ENCODE measurements at places on chromosomes 4 and X.

DNA sequence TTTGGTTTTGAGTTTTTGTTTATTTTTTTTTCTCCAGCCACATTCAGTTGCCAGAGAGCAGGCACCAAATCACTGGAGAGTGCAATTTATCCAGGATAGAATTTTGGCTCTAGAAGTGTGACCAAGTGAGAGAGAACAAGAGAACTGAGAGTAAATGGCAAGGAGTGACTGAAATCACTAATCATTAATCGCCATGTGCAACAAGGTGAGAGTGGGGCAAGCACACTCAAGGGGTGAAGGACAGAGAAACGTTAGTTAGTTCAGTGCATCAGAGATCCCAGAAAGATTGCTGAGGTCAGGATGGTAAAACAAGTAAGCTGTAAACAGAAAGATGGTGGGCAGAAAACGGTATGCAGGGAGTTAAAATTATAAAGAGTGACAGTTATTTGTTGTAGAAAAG, 17.8 kb upstream of the ASIC5 start:
- DNase-seq: no peak

GRCh38 chr4:112348488-112349158, 51.5 kb downstream of the ALPK1 start:
- no peak for DNase-seq

- no peak for DNase-seq
These were observed 33.0 kb downstream of the REELD1 start for GRCh38 chr4:146247356-146247755.

- DNase-seq: peak; percentile 81
These were observed 63.0 kb downstream of the ZNF732 start for GRCh38 chr4:242121-242848.

GRCh38 chrX:149495573-149496071, 9.5 kb downstream of the IDS start:
- DNase-seq: no peak

- DNase-seq: no peak
These were observed 380.5 kb downstream of the IDS start for GRCh38 chrX:149124526-149125108.

DNA sequence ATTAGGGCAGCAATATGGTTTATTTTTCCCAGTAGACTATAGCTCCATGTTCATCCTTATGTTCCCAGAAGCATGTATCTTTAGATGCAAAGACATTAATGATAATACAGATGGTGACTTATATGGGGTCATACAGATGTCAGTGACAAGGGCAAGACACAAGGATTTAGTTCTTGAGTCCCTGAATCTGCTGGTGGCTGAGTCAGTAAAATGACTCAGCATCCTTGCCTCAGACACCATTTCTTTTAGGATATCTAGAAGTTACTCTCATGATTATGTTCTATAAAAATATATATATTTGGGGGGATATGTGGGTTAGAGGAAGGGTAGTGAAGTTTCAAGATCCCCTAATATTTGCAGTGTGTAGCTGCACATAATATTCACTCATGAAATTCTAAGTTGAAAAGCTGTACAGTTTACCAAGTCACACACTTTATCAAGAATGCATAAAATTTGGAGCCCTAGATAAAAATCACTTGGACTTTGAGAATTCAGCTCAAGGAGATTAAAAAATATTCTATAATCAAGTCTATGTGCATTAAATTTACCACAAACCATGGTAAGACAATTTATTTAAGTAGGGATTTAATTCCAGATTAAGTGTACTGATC, 101.9 kb downstream of the LNX1 start:
- no peak for DNase-seq

- DNase-seq: peak; percentile 49
These were observed 54.0 kb downstream of the SLC9A7 start for GRCh38 chrX:46704767-46705386.

DNA sequence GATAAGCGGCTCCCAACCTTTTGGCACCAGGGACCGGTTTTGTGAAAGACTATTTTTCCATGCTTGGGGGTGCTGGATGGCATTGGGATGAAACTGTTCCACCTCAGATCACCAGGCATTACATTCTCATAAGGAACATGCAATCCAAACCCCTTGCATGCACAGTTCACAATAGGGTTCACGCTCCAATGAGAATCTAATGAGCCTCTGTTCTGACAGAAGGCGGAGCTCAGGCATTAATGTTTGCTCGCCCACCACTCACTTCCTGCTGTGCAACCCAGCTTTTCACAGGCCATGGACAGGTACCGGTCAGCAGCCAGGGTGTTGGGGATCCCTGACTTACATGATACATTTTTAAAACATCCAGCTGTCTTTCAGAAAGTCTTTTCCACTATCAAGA, 187.3 kb downstream of the SLC39A8 start:
- no peak for DNase-seq

DNA sequence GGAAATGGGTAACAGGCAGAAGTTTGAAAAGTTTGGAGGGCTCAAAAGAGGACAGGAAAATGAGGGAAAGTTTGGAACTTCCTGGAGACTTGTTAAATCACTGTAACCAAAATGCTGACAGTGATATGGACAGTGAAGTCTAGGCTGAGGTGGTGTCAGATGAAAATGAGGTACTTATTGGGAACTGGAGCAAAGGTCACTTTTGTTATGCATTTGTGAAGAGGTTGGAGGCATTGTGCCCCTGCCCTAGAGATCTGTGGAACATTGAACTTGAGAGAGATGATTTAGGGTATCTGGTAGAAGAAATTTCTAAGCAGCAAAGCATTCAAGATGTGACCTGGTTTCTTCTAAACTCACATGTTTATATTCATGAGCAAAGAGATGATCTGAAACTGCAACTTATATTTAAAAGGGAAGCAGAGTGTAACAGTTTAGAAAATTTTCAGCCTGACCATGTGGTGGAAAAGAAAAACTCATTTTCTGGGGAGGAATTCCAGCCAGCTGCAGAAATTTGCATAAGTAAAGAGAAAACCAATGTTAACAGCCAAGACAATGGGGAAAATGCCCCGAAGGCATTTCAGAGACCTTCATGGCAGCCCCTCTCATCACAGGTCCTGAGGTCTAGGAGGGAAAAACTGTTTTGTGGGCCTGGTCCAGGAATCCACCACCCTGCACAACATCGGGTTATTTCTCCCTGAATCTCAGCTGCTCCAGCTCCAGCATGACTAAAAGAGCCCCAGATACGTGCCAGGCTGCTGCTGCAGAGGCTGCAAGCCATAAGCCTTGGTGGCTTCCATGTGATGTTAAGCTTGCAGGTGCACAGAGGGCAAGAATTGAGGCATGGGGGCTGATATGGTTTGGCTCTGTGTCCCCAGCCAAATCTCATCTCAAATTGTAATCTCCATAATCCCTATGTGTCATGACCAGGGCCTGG, 632.5 kb upstream of the GNPDA2 start:
- DNase-seq: no peak

GRCh38 chrX:154436374-154436982, 476 bp upstream of the GDI1 start:
- peak; percentile 62 for DNase-seq

- DNase-seq: no peak
These were observed 85.2 kb downstream of the PLAC1 start for GRCh38 chrX:134572816-134573682.

- no peak for DNase-seq
These were observed 3.8 kb downstream of the SCML1 start for GRCh38 chrX:17741123-17741511.

GRCh38 chr4:77047037-77047436, 28.8 kb downstream of the CCNI start:
- no peak for DNase-seq

GRCh38 chrX:68794461-68794860, 34.4 kb upstream of the EFNB1 start:
- DNase-seq: no peak

DNA sequence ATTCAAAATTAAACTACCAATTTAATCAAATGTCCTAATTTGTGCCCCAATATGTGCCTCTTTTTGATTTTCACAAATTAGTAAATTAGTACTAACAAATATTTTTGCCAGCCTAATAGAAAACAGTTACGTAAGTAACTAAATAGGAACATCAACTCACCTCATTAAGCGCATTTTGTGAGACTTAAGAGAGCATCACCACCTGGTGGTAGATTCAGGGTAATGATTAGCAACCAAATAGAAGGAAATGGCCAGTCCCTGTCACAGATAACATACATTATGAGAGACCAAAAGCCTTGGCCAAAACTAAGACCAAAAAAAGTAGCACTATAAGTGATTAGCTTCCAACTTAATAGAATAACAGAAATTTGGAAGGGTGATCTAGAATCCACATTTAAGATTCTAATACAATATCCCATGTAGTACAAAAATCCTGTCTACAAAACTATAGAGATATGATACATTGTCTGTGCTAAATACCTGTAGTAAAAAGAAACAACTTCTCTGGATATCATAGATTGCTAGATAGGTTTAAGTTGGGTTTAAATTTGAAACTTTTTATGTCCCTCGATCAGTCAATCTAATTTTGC, 46.7 kb downstream of the C4orf46 start:
- DNase-seq: no peak

DNA sequence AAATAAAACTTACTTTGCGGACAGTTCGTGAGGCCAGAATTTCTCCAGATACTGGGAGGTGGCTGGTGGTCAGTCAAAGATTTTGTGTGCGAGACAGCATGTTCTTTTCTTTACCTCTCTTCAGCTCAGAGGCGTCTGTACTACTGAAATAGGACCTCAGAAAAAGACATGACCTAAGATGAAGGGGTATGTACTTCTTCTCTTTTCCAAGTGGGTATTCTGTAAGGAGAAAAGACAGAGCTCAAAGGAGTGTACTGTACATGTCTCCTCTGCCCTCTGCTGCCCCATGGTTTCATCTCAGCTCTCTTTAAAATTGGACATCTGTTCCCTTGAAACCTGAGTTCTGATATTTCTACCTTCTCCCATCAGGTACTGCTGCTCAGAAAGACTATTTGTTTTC, 38.1 kb downstream of the SEPTIN11 start:
- DNase-seq: no peak

DNA sequence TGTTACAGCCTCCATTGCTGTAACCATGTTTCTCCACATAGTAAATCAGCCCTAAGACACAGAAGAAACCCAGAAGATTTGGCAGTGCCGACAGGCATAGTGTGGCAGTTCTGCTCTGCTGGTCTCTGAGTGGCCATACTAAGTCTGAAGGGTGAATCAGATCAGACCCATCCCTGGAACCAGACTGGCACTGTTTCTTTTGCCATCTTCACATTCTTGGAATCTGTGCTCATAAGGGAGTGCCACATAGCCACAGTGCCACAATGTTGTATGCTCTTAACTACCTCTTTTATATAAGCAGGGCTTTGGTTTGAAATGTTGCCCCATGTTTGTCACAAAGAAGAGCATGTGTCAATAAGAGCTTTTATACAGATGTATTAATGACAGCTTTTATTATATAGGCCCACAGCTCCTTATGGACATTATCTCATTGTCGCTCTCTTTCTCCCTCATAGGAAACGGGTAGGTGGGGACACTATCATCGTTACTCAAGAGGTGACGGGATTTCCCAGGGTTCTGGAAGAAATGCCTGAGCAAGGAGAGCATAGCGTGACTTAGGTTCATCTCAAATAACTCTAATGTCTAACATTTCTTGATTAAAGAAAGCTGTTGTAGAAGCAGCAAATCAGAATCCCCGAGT, 128.2 kb downstream of the CBR4 start:
- no peak for DNase-seq

DNA sequence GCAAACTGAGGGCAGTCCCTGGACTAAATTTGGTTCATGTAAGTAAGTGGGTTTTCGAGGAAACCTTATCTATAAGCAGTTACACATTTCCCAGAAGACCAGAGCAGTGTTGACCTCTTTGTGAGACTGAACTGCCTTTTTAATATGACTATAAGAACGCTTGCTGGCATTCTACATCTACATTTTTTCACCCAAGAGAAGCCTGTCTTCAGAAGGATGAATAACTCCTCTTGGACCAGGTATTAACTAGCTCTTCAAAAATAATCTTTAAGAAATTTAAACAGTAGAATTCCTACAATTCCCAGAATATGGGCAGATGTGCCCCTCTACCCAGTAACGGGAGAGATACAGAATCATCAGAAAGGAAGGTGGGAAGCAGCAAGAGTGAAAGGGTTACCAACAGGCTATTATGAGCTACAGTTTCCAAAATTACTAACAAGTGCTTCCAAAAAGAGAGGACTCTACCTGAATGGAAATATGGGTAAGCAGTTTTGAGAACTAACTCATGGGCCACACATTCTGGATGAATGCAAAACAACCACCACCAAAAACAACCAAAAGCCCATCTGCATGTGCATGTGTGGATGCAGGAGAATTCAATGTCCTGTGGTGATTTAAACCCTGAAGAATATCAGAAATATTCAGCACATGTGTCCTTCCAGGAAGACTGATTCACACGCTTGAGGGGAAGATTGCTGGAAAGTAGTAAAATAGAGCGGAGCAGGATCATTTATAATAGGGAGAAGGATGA, 17.4 kb downstream of the BBS12 start:
- DNase-seq: no peak

- DNase-seq: no peak
These were observed 45.6 kb downstream of the RGS12 start for GRCh38 chr4:3338321-3338838.

DNA sequence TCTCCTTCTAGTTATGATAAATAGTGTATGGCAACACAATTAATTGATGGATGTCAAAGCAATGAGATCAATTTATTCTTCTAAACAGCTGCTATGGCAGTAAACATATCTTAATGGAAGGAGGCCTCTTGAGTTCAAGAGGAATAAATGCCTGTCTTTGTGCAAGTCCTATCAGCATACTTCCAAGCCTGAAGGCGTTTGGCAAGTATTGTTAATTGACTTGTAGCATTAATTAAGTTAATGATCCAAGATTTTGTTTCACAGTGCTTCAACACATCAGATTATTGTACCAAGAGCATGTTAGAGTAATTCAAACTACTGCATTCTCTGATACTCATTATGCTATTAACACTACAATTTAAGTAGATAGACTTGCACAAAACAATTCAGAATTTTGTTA, 144.8 kb downstream of the FAT4 start:
- DNase-seq: no peak

GRCh38 chr4:82491251-82491960, 61.0 kb downstream of the ENOPH1 start:
- DNase-seq: no peak

DNA sequence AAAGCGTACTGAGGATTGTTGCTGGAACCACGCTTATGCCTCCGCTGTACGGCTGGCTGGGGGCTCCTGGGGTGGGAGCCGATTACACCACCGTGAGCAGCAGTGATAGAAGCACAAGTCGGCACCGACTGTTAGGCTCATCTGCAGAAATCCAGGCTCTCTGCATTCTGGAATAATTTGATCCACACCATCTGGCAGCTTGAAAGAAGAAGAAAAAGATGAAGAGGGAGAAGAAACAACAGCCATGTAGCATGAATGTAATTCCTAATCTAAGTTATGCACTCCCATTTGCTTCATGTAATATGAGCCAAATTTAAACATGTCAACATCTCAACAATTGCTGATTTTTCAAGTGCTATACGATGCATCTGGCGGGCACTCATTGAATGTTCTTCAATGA, 84.6 kb upstream of the DHX15 start:
- no peak for DNase-seq

- DNase-seq: peak; percentile 6
These were observed 2.8 kb downstream of the MXD4 start for GRCh38 chr4:2259036-2259540.

GRCh38 chrX:43655151-43656004, 721 bp upstream of the MAOA start:
- peak; percentile 39 for DNase-seq

Measured in activated CD4-positive, alpha-beta memory T cell treated with anti-CD3 and anti-CD28 coated beads for 36 hours (primary cell).